Inflammatory macrophage (primary cell): ENCODE measurements at places on chromosomes 7 and 10.

DNA sequence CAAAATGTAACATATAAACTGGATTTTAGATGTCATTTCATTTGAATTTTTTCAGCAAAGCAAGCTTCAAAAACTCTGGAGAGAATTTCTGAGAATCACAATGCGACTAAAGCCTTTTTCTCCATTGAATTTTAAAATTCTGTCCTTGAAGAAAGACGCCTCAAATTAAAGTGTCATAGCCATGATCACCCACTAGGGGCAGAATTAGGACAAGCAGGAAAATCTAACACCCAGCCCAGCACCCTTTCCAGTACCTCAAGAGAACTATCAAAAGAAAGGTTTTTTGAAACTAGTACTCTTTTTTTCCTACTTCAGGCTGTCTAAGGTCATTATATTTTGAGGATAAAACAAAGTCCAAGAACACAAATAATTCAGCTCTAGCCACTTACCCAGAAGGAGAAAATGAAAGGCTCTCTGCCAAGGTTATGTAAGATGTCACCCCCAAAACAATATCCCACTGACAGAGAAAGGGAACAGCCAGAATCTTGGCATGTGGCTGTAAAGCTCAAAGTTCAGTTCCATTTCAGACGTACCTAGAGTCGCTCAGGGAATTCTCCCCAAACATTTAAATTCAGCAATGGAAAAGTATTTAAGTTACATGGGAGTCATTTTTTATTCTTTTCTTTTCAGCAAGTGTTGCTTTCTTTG is 299.4 kb downstream of the SNX13 start:
- peak; percentile 40 for DNase-seq

GRCh38 chr10:20466731-20467130 is 430.4 kb downstream of the NEBL start:
- no peak for DNase-seq

- DNase-seq, result no peak
Measured at GRCh38 chr10:48449501-48450232, 143.2 kb downstream of the MAPK8 start.

DNA sequence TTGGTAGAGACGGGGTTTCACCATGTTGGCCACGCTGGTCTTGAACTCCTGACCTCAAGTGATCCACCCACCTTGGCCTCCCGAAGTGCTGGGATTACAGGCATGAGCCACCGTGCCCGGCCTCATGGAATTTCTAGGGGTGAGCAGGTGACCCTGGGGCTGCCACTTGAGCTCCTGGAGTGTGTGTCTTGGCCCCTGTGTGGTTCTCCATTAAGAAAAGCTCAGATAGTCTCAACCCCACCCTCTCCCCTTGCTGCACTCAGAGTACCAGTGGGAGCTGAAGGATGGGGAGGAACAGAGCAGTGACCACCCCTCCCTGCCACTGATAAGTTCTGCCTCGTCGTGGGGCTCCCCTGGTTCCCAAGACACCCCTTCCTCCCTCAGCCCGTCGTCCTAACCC is 45.3 kb downstream of the RCC1L start:
- no peak for DNase-seq

GRCh38 chr10:7231509-7232414 is 179.1 kb downstream of the SFMBT2 start:
- DNase-seq, result no peak

GRCh38 chr7:151409667-151410404 is at the start of gene WDR86:
TSS of gene WDR86 (minus strand) at chr7:151410038. CDS start at chr7:151409589, 449 bp downstream.
- DNase-seq, result no peak

- no peak for DNase-seq
Measured at GRCh38 chr10:125538947-125539731, 143.8 kb downstream of the TEX36 start.

- no peak for DNase-seq
Measured at GRCh38 chr10:73893426-73893825, 17.5 kb upstream of the PLAU start.

DNA sequence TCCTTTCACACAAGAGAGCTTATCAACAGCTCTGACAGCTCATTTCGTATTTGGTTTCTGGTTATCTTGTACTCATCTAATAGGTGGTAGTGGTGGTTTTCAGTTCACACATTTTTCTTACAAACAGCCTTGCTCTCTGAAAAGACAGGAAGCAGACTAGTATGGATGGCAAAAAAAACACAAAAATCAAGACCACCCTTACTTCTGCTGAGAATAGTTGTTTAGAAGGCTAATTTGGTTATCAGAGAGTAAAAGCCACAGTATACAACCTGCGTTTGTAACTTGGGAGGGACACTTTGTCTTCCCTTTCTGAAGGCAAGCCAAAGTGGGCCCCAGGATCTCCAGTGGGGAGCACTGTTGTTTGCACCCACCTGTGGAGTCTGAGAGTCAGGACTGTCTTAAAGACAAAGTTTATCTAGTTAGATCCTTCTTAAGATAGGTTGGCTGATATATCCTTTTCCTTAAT is 68.0 kb downstream of the PIP4K2A start:
- no peak for DNase-seq

DNA sequence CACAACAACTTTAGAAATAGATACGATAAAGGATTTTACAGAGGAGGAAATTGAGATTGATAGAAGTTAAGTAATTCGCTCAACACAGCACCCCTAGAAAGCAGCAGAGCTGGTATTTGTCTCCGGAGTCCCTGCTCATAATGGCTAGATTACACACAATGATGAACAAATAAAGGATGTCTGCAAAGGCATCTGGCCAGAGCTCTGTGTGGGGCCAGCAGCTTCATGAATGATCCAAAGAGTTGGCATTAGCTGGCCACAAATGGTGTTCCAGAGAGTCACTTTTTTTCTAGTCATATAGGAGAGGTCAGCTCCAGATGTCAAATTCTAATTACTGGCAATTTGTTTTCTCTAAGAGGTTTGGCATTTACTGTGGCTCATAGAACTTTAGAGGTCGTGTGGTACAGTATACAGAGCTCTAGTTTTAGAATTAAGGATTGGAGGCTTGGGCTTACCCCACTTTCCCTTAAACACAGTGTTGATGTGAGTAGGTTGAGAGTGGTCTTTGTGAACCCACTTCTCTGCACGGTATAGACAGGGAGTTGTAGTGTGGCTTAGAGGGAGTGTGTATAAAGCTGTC is 186.2 kb downstream of the BICC1 start:
- no peak for DNase-seq

DNA sequence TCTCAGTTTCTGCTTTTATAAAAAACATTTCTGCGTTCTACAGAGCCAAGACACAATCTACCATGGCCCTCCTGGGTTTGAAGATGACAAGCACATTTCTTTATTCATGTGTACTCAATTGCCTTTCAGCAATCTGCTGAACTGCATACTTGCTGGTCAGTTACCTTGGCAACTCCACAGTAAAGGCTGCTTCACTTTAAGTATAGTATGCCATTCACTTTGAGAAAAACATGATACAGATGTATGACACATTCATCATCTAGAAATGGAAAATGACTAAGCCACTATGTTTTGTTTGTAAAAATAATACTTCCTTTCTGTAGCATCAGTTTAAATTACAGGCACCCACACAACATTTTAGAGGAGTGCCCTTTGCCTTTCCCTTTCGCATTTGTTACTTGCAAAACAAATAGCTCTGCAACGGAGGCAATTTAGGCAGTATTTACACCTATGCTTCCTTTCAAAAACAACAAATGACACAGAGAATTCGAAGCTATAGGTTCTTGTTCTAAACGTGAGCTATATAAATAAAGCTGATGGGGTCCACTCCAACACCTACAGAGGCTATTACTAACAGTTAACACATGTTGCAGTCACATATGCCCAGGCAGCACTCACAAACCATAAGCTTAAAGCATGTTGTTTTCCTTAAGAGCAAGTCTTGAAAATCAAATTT is 23.5 kb downstream of the SGCE start:
- no peak for DNase-seq

- DNase-seq, result peak; percentile 53
Measured at GRCh38 chr7:1062296-1063294, 18.2 kb downstream of the GPR146 start.

GRCh38 chr10:131310142-131310541 is 1.4 kb downstream of the TCERG1L start:
- no peak for DNase-seq

- DNase-seq, result no peak
Measured at GRCh38 chr7:101128040-101128834, 1.3 kb downstream of the SERPINE1 start.

GRCh38 chr10:131450216-131450765 is 138.8 kb upstream of the TCERG1L start:
- no peak for DNase-seq

DNA sequence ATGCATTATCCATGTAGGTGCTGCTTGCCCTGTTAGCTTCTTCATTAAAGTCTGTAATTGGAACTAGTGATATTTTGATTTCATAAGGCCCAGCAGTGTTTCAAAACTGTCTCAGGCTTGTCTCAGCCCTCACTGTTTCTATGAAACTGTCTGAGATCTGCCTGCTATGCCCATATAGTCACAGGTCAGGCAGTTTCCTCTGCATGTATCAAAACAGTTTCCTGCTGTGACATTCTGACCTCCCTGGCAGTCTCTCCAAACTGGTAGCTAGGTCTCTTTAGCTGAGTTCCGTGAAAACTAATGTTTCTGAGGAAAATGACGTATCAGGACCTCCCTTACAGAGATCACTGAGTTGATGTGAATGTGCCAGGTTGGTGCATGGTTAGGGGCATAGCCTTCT is 18.9 kb upstream of the SEMA3D start:
- DNase-seq, result no peak
